GM23248 (cell line): ENCODE measurements at places on chromosomes 7 and 10. TPM values are rescaled to one million over a fixed set of nuclear protein-coding genes. Genes with fewer than 3 reads are reported as not detected.

TDRD1 gene
- not detected in 2 replicates for total RNA-seq

LRRN3 gene
- total RNA-seq = 0.25 and 0.43 TPM in 2 replicates

PRDX3 gene
- 246 TPM in 2 replicates for total RNA-seq

LGI1 gene
- total RNA-seq = not detected in 2 replicates

KMT2C gene
- total RNA-seq = 14.2 and 14.3 TPM in 2 replicates

DBF4 gene
- 7.7 and 26.2 TPM in 2 replicates for total RNA-seq

ELFN1 gene
- 5.1 and 6.2 TPM in 2 replicates for total RNA-seq

ABHD11 gene
- 8.9 and 20.8 TPM in 2 replicates for total RNA-seq

SLC39A12 gene
- not detected in 2 replicates for total RNA-seq

POMZP3 gene
- total RNA-seq = 2.7 and 5.9 TPM in 2 replicates

MKI67 gene
- total RNA-seq = 9.5 and 12.2 TPM in 2 replicates

GRM8 gene
- total RNA-seq = not detected in 2 replicates

MINDY4 gene
- 1.8 and 3.5 TPM in 2 replicates for total RNA-seq

EVX1 gene
- not detected in 2 replicates for total RNA-seq

SORCS1 gene
- total RNA-seq = not detected in 2 replicates

RBP4 gene
- 1.1 TPM in 1 of 2 replicates, not detected in the other for total RNA-seq

LRRC17 gene
- total RNA-seq = 1.5 TPM in 1 of 2 replicates, not detected in the other

CALML5 gene
- total RNA-seq = not detected in 2 replicates

CYP26C1 gene
- not detected in 2 replicates for total RNA-seq

HOXA9 gene
- total RNA-seq = 32.1 and 43.7 TPM in 2 replicates

EPO gene
- total RNA-seq = not detected in 2 replicates

IFIT1B gene
- total RNA-seq = not detected in 2 replicates

IKZF1 gene
- not detected in 2 replicates for total RNA-seq

BICC1 gene
- 80.5 and 86.8 TPM in 2 replicates for total RNA-seq

AKR1C8 gene
- total RNA-seq = not detected in 2 replicates

FOXK1 gene
- total RNA-seq = 16.4 and 21.4 TPM in 2 replicates

NKX2-3 gene
- not detected in 2 replicates for total RNA-seq

RTKN2 gene
- under 0.01 and 0.11 TPM in 2 replicates for total RNA-seq

CYP2C8 gene
- not detected in 2 replicates for total RNA-seq

ZNF746 gene
- 17.8 and 20.6 TPM in 2 replicates for total RNA-seq

MYL10 gene
- total RNA-seq = not detected in 2 replicates

PPP1R17 gene
- not detected in 2 replicates for total RNA-seq

NKX1-2 gene
- not detected in 2 replicates for total RNA-seq

BUB3 gene
- total RNA-seq = 163 and 170 TPM in 2 replicates

ACTL6B gene
- total RNA-seq = not detected in 2 replicates

ZNF248 gene
- 4.2 and 13.7 TPM in 2 replicates for total RNA-seq

ZNF438 gene
- total RNA-seq = 2.3 and 2.9 TPM in 2 replicates

CUZD1 gene
- 0.11 and 0.13 TPM in 2 replicates for total RNA-seq
